Stimulated activated CD4-positive, alpha-beta T cell treated with anti-CD3 and anti-CD28 coated beads, Interleukin-4, amount 100 ng/mL, for 24 hours (primary cell): ENCODE measurements at places on chromosomes 6 and 20.

DNA sequence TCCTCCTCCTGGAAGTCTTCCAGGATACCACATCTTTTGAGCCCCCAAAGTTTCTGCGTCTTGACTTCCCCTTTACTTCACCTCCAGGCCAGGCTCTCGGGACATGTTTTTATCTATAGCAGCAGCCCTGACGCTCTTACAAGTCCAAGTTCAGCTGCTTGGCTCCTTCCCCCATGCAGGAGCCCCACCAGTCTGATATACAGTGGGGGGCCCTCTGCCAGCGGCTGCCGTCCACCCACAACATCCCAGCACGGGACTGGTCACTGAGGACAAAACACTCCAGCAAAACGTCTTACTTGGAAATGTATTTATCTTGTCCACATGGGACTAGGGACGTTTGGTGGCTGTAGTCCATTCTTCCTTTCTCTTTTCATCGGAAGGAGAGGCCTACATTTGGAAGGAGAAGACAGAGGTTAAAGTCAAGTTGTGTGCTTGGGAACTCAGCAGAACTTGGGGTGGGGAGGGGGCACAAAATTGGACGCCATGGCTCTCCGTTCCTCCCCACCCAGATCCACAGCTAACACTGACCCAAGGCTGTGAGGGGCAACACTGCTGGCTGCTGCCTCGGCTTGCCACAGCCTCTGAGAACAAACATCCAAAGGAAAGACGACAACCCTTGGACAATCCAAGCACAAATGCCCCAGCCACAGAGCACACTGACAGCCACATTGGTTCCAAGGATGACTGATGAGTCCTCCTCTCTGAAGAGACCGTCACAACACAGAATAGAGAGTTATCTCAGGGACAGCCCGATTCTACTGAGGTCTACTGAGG is 79.2 kb downstream of the PRND start:
- no peak for DNase-seq

GRCh38 chr20:6178537-6178936 is 55.7 kb upstream of the FERMT1 start:
- no peak for DNase-seq

- peak; percentile 75 for DNase-seq
Measured at GRCh38 chr20:39048000-39048696, 86.0 kb downstream of the DHX35 start.

DNA sequence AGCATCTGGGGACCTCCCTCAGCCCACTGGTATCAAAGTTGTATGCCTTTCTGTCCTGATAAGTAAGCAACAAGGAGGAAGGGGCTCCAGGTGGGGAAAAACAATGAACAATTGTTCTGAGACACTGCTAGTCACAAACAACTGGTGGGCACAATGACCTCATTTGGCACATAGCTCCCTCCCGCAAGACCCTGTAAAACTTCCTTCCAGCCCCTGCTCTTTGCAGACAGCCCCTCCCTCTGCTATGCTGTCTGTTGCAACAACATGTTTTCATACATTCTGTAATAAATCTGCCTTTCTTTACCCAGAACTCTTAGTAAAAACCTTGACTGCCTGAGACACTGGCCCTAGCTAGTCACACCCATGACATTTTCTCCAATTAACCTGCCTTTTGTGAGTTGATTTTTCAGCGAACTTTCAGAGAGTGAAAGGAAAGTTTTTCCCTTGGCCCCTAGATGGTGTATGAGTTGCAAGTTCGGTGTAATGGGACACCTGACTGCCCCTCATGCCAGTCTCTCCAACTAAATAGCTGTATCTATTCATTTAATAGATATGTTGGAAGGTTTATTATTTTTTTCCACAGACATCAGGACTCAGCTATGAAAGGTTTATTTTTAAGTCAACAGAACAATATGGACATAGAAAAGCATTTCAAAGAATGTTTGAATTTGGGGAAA is 142.3 kb upstream of the SLC22A16 start:
- no peak for DNase-seq

DNA sequence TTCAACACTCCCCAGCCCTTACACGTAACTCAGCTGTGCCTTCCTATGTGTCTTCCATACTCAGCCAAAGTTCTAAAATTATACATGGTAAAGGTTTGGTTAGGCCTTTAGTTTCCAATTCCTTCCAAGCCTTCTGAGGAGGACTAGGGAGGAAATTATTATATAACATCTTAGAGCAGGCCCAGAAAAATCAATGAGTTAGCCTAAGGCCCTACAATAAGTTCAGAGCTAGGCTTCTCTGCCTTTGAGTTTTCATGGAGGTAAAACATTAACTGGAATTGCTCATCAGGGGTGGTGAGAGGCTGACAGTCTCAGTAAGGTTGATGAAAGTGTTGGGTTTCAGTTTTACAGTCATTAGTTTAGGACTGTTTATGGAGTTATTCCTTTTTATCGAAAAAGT is 286.0 kb downstream of the ADGB start:
- no peak for DNase-seq

DNA sequence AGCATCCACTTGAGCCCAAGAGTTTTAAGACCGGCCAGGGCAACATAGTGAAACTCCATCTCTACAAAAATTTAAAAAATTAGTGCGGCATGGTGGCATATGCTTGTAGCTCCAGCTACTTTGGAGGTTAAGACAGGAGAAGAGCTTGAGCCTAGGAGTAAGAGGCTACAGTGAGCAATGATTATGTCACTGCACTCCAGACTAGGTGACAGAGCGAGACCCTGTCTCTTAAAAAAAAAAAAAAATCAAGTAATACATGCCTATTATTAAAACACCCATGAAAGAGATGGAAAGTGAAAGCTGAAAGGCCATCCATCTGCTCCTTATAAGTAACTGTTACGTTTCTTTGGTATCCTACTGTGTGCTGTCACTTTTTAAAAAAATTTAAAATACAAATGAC is 66.4 kb downstream of the FKBP5 start:
- DNase-seq = no peak

DNA sequence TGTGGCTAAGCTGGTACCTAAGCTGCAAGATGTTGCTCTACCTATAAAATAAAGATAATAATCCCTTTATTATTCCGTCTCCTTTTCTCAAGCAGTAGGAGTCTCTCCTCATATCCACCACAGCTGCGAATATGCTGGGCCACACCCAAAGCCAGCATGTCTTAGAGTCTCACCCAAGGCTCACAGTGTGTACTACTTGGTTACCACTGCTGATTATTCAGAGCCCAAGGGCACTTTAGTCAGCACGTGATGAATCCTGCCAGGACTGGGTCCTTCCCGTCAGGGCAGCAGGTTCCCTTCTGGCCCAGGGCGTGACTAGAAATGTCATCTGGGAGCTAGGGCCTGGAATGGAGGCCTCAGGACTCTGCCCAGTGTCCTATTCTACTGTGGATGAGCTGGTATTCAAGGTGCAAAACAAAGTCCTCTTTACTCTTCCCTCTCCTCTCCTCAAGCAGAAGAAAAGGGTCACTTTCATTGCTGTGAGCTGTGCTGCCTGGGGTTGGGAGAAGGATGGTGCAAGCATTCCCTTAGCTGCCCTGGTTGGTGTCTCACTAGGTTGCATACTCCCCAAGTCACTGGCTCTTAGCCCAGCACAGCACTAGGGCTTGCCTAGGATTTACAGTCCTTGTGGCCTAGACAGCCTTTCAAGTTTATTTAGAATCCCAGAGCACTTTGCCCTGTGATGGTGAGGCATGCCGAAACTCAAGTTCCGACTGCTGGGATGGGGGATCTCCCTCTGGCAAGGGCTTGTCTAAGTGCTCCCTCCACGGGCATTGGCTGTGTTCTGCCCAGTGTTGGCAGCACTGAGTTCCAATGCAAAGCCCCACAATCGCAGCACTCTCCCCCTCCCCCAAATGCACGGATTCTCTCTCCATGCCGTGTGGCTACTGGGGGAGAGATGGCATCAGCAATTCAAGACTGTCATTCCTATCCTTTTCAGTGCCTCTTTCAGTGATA is 320.2 kb downstream of the BTBD9 start:
- DNase-seq = no peak

DNA sequence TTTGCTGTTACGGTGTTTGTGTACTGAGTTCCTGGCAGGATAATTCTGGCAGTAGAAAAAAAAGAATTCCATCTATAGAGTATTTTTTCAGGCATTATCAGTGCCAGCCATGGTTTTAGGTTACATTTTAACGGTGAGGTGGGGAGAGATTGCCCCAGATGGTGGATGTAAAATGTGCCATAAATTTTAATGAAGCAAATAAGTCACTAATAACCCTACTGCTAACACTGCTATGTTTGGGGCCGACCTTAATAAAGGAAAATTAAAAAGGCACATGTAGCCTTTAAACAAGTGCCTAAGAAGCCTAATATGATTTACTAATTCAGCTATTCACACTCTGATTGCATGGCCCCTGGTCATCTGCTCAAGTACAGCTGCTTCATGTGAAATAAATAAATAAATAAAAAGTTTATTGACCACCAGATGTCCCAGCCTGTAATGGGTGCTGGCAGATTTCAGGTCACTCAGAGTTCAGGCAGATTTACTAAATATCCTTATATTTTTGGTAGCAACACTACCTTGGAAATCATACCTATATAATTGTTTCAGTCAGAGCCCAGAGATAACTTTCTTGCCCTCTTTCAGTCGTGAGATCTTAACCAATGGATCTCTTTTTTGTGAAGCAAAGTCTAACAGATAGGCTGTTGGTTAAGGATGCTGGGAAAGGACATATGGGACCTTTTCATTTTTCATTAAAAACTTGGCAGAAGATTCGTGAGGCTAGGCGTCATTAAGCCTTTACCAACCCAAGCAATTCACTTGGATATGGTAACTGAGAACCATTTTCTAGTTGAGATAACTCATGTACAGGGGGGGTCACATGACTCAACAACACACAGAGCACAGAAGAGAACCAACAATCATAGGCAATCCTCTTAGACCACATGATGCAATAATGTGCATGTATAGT is 495.0 kb upstream of the NRSN1 start:
- no peak for DNase-seq

DNA sequence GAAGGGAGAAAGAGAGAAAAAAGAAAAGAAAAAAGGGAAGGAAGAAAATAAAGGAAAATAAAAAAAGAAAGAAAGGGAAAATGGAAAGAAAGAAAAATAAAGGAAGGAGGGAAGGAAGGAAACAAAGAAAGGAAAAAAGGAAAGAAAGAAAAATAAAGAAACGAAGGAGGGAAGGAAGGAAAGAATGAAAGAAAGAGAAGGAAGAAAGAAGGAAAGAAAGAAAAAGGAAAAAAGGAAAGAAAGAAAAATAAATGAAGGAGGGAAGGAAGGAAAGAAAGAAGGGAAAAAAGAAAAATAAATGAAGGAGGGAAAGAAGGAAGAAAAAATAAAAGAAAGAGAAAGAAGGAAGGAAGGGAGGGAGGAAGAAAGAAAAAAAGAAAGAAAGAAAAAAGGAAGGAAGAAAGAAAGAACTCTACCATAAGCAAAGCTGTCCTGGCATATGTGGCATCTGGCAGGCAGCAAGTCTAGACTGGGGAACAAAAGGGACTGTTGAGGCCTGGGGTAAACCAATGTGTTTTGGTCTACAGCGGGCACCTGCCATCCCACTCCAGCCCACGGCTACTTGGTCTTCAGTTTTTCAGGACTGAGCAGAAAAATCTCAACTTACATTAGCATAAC is 86.9 kb downstream of the TFAP2C start:
- no peak for DNase-seq

DNA sequence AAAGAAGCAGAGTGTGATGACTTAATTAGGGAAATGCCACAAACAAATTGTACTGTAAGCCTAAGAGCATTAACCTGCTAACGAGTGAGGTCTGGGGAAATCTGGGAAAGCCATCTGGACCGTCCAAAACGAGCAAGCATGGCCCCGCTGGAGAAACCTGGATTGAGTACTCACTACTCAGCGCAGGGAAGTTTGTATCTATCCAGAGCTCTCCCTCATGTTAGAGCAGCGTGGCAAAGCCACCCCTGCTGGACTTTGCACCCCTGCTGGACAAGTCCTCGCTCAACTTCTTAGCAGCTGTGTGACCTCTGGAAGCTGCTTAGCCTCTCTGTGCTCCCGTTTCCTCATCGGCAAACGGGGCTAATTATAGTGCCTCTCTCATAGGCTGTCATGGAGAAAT is 37.3 kb downstream of the PSMG4 start:
- no peak for DNase-seq

GRCh38 chr20:4637081-4637797 is 84.5 kb upstream of the PRND start:
- no peak for DNase-seq

- DNase-seq = no peak
Measured at GRCh38 chr6:101722991-101723579, 329.6 kb downstream of the GRIK2 start.

DNA sequence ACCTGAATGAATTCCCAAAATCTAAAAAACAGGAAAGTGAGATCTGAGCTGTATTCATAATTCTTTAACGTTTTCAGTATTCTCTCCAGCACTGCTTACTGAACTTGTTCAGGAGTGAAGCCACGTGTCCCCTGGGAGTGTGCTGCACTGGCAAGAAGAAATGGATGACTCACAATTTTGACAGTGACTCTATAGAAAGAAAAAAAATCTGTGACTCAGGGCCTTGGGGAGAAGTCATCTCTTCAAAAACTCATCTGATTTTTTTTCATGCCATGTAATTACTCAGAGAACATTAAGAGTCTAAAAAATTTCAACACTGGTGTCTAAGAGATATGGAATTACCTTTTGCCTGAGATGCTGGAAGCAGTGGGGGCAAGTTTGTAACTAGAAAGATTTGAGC is 39.7 kb downstream of the ANKEF1 start:
- DNase-seq = no peak

- no peak for DNase-seq
Measured at GRCh38 chr6:2884804-2885203, 18.3 kb downstream of the SERPINB9 start.

GRCh38 chr20:17648791-17649730 is 33.0 kb downstream of the RRBP1 start:
- DNase-seq = peak; percentile 20

DNA sequence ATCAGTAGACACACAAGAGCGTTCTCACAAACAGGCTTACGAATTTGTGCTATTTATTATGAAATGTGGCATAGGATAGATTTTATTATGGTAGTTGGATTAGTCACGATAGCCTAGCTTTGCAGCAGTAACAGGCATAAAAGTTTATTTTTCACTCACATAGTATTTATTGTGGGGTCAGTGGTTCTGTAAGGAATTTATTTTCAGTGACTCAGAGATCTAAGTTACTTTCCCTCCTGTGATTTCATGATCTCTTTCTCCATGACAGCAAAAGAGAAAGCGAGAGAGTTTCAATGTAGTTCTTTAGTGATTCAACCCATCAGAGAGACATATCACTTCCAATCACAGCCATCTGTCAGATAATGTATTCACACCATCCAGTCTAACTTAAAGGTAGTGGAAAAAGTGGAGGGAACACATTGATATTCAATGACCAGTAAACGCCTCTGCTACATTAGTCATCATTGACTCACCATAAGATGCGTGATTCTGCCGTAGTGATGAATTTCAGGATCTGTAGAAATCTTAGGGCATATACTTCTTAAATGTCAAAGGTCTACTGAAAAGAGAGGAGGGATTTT is 605.5 kb downstream of the HDGFL1 start:
- DNase-seq = no peak

DNA sequence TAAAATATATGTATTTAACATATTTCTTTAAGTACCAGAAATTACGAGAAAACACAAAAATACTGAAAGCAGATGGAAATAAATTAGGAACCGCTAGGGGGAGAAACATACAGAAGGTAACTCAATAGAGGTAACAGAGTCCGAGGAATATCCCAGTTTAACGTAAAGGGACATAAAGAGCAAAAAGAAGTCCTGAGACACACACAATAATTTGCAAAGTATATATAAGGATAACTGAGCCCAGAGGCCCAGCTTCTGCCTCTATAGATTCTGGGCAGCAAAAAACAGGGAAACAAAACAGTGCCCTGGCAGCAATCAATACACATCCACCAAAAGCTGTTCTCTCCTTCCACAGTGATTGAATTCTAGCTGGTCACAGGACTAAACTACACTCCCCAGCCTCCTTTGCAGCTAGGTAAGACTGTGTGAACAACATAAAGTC is 15.1 kb downstream of the TBC1D32 start:
- no peak for DNase-seq
